ENCODE measurements at places on chromosomes 1 and 21.

- DNase-seq, result peak; percentile 61
These were observed at the start of gene AGO4 for GRCh38 chr1:35807614-35808449. Gene AGO4 (plus strand): TSS chr1:35808016. CDS start chr1:35808417, 401 bp downstream.

DNA sequence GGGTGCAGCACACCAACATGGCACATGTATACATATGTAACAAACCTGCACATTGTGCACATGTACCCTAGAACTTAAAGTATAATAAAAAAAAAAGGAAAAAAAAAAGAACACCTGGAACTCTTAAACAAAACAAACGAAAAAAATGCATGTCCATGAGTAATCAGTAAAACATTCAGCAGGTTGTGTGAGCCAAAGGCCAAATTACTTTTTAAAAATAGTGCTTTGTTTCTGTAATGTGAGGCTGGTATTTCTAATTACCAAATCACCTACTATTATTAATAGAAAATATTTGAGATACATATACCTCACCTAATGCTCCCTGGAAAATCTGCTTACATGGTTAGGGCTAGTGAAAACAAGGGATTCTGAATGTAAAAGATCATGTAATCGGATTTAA is 294.4 kb upstream of the NR5A2 start:
- no peak for DNase-seq

- no peak for DNase-seq
These were observed 76.3 kb upstream of the SLC44A3 start for GRCh38 chr1:94743862-94744261.

DNA sequence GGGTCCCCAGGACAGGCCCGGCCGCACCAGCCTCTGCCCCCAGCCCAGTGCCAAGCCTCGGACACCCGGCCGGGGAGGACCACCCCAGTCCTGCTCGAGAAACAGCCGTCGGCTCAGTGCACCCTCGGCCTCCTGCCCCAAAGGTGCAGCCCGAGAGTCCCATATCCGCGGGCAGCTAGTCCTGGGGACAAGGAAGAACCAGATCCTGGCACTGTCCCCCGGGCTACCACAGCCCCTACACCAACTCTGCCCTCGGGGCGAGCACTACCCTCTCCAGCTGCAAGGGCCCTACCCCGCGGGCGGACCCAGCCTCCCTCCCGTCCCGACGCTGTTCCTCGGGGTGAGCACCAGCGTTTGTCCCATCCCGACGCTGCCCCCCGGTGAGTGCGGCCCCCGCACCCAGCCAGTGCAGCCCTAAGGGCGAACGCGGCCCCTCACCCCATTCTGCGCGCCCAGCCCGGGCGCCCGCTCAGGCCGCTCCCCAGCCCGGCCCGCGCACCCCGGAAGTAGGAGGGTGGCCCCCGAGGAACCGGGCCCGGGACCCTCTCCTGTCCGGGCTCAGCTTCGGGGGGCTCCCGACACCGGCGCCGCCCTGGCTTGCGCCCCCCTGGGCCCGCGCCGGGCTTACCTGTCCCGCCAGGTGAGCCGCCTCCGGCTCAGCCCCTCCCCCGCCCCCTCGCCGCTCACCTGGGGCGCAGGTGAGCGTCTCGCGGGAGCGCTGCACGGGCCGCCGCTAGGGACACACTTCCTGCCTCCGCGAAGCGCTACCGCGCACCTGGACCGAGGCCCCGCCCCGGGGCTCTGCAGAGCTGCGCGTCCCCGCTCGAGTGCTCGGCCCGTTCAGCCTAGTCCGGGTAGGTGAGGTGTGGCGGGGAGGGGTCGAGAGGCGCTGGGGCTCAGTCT is at the start of gene KDF1:
TSS of gene KDF1 (minus strand) at position 747 of the 903 bp plus-strand sequence. CDS start 8,088 bp downstream, outside the sequence.
- DNase-seq, result no peak

DNA sequence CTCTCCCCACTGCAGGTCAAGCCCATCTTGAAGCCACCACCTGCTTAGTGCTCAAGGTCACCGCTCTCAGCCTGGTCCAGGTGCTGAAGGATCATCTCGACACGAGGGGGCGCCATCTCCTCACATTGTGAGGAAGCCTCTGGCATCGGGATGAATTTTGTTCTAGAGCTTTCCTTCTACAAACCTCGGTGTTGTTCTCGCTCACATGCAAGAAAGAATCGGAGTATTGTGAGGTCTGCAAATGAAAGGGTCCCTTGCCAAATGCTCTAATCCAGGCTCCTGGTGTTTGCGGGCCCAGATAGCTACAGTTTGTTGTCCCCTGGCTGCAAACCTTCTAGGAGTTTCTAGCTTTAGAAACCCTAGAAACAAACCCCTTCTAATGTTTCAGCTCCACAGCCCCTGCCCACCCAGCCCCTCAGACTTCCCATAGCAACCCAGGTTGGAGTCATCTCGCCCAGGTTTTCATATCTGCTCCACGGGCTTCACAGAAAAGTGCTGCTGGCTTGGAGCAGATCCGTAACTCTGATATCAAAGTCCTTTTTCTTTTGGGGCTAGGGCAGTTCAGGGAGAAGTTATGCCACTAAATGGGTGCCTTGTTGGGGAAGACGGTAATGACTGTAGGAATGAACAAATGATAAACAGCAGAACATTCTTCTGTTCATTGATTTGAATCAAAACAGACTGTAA is 8.6 kb upstream of the ATP5PO start:
- peak; percentile 92 for DNase-seq

DNA sequence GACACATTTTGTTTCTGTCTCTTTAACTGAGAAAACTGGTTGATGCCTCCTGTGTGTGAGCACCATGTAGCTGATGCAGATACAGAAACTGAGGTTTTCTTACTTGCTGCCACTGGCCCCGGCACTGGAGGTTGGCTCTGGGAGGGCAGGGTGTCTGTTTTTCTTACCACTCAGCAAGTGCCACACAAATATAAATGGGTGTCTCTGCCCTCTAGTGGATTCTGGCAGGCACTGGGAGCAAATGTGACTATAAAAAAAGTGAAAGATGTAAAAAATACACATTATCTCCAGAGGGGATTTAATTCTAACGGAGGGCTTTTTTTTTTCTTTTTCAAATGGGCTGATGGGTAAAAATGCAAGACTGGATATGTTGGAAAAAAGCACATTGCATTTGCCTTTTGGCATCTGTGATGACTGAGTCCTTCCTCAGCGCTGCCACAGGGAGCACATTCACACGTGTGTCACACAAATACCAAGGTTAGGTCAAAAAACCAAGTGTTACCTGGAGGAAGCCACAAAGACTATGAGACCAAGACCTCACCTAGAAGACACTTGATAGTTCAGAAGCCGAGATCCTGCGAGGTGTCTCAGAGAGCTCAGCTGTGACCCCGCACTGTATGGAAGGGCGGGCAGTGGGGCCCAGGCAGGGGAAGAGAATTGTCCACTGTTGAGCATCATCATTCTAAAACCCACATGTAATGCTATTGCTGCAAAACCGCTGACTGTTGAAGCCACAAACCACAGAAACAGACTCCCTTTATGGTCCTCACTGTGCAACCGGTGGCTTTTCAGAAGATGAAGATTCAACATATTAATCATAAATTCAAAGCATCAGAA is 18.9 kb downstream of the PGBD2 start:
- DNase-seq, result peak; percentile 69

GRCh38 chr1:241637046-241637590 is 3.1 kb downstream of the CHML start:
- DNase-seq, result no peak

DNA sequence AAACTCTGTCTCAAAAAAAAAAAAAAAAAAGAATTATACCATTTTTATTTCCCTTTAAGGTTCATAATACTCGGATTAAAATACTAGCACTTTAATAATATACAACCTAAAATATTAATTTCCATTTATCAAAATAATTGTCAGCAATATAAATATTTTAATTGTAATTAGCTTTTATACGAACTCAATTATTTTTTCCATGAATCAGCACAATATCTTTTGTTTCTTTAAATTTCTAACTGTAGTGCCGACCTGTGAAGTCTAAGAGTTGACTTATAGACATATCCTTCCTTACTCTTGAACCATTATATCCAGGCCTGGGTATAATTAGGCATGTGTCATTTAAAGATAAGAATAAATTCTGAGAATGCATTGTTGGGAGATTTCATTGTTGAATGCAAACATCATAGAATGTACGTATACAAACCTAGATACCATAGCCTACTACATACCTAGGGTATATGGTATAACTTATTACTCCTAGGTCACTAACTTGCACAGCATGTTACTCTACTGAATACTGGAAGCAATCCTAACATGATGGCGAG is 996.7 kb upstream of the TMPRSS15 start:
- no peak for DNase-seq

- peak; percentile 70 for DNase-seq
These were observed 45.2 kb downstream of the RPS6KA1 start for GRCh38 chr1:26574719-26575251.

DNA sequence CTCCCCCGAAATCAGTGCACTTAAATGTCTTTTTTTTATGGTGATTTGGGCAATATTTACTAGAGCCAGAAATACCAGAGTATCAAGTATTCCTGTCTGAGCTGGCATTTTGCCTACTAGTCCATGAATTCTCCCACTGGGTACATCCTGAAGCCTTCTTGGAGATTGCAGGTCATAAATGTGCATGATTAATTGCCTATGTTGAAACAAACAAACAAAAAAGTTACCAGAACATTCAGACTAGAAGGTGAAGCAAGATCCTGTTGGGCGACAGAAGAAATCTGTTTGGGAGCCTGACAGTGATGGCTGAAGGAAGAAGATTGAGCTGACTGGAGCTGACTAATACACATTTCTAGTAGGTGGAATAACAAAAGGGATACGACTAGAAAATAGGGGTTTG is 127.4 kb upstream of the NRIP1 start:
- DNase-seq, result no peak

- no peak for DNase-seq
These were observed 16.2 kb upstream of the DNASE2B start for GRCh38 chr1:84382127-84382526.

DNA sequence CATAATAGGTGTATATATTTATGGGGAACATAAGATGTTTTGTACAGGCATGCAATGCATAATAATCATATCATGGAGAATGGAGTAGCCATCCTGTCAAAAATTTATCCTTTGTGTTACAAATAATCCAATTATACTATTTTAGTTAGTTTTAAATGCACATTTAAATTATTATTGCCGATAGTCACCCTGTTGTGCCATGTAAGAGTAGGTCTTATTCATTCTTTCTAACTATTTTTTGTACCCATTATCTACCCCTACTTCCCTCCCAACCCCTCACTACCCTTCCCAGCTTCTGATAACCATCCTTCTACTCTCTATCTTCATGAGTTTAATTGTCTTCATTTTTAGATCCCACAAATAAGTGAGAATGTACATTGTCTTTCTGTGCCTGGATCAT is 8.3 kb upstream of the VN1R5 start:
- DNase-seq, result no peak

GRCh38 chr1:56450004-56450666 is 129.2 kb downstream of the PLPP3 start:
- no peak for DNase-seq

- no peak for DNase-seq
These were observed 94.6 kb downstream of the EIF4G3 start for GRCh38 chr1:21082073-21082472.

DNA sequence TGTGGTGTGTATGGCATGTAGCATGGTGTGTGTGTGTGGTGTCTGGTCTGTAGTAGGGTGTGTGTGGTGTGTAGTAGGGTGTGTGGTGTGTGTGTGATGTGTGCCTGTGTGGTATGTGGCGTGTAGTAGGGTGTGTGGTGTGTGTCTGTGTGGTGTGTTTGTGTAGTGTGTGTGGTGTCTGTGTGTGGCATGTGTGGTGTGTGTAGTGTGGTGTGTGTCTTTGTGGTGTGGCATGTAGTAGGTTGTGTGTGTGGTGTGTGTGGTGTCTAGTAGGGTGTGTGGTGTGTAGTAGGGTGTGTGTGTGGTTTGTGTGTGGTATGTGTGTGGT is 85.5 kb downstream of the SYT2 start:
- no peak for DNase-seq

GRCh38 chr1:178928041-178928440 is 57.2 kb upstream of the ANGPTL1 start:
- no peak for DNase-seq

- no peak for DNase-seq
These were observed 33.3 kb upstream of the BECN2 start for GRCh38 chr1:241924080-241924808.

- no peak for DNase-seq
These were observed 101.7 kb downstream of the NR5A2 start for GRCh38 chr1:200128944-200129879.

- no peak for DNase-seq
These were observed 12.6 kb upstream of the ALG14 start for GRCh38 chr1:95085376-95085775.

DNA sequence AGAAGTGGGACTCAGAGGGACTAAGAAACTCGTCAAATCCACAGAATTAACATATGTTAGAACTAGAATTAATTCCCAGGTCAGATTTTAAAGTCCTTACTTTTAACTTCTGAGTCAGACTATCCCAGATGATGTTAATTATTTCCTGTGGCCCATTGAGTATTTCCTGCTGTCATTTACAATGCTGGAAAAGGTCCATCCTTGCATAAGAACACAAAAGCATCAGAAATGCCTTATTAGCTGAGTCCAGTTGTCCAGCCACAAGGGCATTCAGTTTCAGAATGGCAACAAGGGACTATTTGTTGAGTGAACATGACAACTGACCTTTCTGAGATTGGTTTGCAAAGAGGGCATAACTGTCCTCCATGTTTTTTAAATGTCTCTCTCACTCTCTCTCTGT is 16.5 kb upstream of the HIVEP3 start:
- DNase-seq, result no peak

- DNase-seq, result peak; percentile 76
These were observed 151.6 kb downstream of the DISC1 start for GRCh38 chr1:231778009-231778719.

GRCh38 chr1:164602101-164602422 is 43.1 kb downstream of the PBX1 start:
- no peak for DNase-seq

- no peak for DNase-seq
These were observed 35.3 kb upstream of the NFIA start for GRCh38 chr1:61047061-61047460.

- DNase-seq, result peak; percentile 78
These were observed 1.1 kb downstream of the TAGLN2 start for GRCh38 chr1:159924025-159924790.

DNA sequence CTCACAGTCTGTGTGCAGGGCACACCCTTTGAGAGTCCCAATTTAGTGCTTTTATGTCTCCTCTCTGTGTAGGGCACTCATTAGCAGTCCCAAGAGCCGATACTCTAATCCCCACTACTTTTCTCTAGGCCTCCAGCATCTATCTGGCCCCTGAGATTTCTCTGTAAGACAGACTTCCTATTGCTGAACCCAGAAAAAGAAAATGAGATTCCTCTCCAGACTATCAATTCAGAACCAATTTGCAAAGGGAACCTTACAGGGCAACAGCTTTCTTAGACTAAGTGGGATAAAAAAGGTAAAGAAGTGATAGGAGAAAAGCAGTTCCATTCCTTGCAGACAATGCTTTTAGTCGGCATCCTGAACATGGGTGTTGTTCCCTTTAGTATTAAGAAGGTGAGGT is 172.2 kb downstream of the EDEM3 start:
- DNase-seq, result no peak

GRCh38 chr1:31620631-31621497 is 3.4 kb downstream of the HCRTR1 start:
- no peak for DNase-seq
